ENCODE measurements at places on chromosomes 12 and 14.

DNA sequence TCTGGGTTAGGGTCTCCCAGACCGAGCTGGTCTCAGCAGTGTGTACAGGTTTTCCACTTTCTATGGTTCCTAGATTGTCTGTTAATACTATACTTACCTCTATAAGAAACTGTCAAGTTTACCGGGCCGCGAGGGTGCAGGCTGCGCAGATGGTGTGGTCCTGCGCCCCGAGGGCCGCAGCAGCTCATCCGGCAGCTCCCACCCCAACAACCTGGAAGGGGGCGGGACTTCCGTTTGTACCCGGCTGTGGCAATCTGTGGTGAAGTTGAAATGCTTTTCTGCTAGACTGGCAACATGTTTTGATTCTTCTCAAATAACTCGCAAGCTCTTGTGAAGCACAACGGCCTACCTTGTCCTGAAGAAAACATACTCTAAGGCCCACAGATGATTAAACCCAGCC, at the start of gene CLEC9A:
Gene CLEC9A, plus strand, starts transcription at position 237 of the 400 bp plus-strand sequence. CDS start 22,006 bp downstream, outside the sequence.
- DNase-seq: no peak

DNA sequence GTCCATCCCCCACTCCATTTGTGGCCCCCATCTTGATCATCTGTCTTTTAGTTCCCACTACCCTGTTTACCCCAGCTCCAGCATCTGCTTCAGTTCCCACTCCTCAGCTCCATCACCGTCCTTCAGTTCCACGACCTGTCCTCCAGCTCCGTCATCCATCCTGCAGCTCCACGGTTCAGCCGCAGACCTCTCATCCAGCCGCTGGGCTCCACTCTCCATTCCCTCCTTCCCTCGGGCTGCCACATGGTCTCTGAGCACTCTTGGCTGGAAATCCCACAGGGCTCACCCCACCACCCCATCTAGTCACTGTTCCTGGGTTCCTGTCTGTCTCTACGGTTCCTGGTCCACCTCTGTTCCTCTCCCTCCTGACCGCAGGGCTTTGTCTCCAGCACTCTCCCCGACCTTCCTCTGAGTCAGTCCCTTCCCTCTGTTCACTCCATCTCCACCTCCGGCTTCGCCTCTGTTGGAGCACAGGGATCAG, 3.3 kb upstream of the P3H3 start:
- no peak for DNase-seq

DNA sequence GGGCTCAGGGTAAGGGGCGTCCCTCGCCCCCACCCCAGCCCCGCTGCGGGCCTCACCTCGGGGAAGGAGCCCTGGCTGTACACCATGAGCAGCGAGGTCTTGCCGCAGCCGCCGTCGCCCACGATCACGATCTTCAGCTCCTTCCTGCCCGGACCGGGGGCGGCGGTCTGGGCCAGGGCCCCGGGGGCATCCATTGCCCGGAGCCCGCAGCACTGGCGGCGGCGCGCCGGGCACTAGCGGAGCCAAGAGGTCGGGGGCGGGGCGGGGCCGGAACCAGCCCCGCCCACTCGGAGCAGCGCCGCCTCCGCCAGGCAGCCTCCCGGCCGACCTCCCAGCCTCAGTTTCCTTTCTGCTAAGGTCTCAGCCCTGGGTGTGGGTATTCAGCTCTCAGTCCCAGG, at the start of gene RHOF:
Gene RHOF, minus strand, starts transcription at position 249 of the 398 bp plus-strand sequence. Its CDS starts 55 bp downstream, at position 194.
- no peak for DNase-seq

DNA sequence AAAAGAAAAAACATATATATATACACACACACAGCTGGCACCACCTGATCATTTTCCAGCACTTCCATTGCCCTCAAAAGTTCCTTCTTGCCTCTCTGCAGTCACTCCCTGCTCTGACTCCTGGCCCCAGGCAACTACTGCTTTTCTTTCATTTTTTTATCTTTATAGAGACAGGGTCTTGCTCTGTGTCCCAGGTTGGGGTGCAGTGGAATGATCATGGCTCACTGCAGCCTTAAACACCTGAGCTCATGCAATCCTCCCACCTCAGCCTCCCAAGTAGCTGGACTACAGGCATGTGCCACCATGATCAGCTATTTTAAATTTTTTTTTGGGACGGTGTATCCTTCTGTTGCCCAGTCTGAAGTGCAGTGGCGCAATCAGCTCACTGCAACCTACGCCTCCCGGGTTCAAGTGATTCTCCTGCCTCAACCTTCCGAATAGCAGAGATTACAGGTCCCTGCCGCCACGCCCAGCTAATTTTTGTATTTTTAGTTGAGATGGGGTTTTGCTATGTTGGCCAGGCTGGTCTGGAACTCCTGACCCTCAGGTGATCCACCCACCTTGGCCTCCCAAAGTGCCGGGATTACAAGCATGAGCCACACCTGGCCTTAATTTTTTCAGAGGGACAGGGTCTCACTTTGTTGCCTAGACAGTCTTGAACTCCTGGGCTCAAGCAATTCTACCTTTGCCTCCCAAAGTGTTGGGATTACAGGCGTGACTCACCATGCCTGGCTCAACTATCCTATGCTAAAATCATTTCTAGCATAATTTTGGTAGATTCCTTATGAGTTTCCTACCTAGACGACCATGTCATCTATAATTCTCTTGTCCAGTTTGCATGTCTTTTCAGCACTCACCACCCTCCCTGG, 7.8 kb downstream of the HSP90AA1 start:
- DNase-seq: no peak

- no peak for DNase-seq
These were observed 456.2 kb upstream of the MGAT4C start for GRCh38 chr12:86712425-86712843.
